ENCODE measurements at places on chromosomes 12 and 14.

- no peak for DNase-seq
Measured at GRCh38 chr14:60647081-60647836, 2.0 kb downstream of the SIX1 start.

DNA sequence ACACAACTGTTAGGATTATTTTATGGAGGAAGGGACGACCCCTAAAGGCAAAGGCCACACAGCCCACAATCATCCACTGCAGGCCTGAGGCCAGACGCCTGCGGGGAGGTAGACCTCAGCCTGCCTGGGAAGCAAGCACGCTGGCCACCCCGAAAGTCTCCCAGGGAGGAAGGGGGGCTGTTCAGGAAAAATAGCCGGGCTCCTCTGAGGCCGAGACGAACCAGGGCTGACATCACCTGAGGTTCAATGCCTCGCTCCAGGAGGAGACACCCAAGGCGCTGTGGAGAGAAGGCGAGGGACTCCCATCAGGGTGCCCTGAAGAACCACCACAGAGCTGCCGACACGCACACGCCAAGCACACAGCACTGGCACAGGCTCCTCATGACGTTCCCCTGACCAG is 127.4 kb downstream of the PIWIL1 start:
- no peak for DNase-seq

DNA sequence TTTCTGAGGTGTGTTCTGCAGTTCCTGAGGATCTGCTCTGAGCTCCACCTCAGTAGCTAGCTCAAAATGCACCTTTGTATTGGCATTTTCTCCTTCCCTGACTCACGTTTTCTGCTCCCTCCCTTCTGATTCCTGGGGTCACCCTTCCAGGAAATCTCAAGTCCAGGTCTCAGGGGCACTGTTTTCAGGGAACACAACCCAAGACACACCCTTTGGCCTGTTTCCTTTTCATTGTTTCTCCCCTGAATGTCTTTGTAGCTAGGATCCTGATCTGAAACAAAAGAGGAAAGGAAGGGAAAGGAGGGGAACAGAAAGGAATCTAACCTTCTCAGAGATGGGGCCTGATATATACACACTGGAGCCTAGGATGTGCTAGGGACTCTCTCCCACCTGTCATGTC is 7.3 kb upstream of the RIPK3 start:
- DNase-seq, result no peak

GRCh38 chr12:24491968-24492367 is 456.9 kb downstream of the BCAT1 start:
- DNase-seq, result no peak

- no peak for DNase-seq
Measured at GRCh38 chr12:3329361-3329760, 161.6 kb upstream of the PRMT8 start.

DNA sequence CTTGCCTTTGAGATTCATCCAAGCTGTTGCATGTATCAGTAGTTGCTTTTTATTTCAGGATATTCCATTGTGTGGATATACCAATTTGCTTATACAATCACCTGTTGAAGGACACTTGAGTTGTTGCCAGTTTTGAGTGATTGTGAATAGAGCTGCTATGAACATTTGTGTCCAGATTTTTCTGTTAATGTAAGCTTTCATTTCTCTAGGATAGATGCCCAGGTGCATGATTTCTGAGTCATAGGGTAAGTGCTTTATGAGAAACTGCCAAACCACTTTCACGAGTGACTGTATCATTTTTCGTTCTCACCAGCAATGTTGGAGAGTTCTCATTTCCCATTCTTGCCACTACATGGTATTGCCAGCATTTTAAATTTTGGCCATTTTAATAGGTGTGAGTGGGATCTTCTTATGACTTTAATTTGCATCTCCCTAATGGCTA is 434.6 kb upstream of the RGS6 start:
- DNase-seq, result no peak

- no peak for DNase-seq
Measured at GRCh38 chr12:25269701-25270100, 19.0 kb upstream of the KRAS start.

DNA sequence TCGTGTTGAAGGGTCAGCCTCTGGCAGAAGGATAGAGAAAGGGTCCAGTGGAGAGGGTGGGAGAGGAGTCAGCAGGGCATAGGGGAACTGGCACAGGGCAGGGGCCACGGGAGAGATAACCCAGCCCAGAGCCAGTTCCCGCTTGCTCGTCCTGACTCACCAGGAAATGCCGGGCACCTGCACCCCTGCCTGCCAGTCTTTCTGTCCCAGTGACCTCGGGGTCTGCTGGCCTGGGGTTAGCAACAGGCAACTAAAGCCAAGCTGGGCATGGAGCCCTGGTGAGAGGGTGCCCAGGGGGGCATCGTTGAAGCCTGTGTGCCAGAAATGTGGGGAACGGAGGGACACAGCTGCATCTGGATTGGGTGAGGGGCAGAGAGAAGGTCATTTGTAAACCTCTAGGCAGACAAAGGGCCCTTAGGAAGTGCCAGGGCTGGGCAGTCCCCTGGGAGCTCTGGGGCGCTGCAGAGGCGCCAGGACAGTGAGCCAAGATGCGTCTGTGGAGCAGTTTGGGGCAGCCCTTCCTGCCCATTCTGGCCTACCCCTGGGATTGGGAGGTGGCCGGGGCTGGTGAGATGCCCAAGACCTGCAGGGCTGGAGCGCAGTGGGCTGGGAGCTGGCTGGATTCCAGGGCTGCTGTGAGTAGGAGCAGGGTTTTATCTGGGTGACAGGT is 5.5 kb downstream of the TNFAIP2 start:
- DNase-seq, result no peak

GRCh38 chr12:120710805-120711296 is 593 bp downstream of the UNC119B start:
- DNase-seq, result peak; percentile 42

- DNase-seq, result no peak
Measured at GRCh38 chr14:26289891-26290486, 307.8 kb downstream of the NOVA1 start.

- DNase-seq, result peak; percentile 48
Measured at GRCh38 chr14:53956427-53957201, at the start of gene BMP4. BMP4 (minus strand) TSS chr14:53956825; CDS start chr14:53952222, 4,603 bp downstream.

GRCh38 chr12:53579545-53579955 is 46.6 kb downstream of the ATF7 start:
- no peak for DNase-seq
